Activated naive CD4-positive, alpha-beta T cell treated with anti-CD3 and anti-CD28 coated beads, Interleukin-2, amount 50 U/mL, for 16 hours (primary cell): ENCODE measurements at places on chromosomes 5 and 9.

GRCh38 chr5:124519396-124519795, 227.0 kb downstream of the ZNF608 start:
- no peak for DNase-seq

- DNase-seq: no peak
These were observed 247.5 kb downstream of the MARCHF11 start for GRCh38 chr5:15932066-15932465.

GRCh38 chr5:168430296-168430695, 56.0 kb upstream of the RARS1 start:
- no peak for DNase-seq

DNA sequence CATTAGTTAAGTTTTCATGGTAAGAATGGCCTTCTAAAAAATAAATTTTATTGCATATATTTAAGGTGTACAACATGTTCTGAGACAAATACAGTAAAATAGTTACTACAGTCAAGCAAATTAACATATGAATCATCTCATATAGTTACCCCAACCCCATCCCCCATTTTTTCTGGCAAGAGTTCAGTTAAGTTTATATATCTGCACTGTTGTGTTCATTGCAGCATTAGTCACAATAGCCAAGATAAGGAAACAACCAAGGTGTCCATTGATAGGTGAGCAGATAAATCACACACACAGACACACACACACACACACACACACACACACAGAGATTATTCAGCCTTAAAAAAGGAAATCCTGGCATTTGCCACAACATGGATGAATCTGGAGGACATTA, 37.2 kb upstream of the OTULIN start:
- no peak for DNase-seq

GRCh38 chr5:133332439-133333024, 279.8 kb downstream of the FSTL4 start:
- DNase-seq: no peak

DNA sequence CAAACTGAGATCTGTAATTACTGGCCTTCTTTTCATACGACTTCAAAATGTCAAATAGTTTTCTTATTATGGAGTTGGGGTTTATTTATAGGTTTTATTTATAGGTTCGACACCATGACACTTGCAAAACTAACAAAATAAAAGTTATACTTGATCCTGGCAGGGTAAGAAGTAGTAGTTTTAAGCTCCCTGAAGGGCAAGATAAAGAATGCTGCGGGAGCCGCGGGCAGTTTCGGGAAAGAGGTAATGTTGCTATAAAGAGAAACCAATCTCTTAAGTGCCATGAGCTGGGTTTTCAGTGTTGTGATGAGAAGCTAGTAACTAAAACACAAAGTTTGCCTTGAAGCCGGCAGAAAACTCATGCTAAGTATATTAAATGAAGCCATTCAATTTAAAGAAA, 24.8 kb downstream of the PTPN3 start:
- no peak for DNase-seq

GRCh38 chr9:136143215-136144001, 24.7 kb upstream of the TMEM250 start:
- no peak for DNase-seq

- no peak for DNase-seq
These were observed 20.1 kb downstream of the SLC35D2 start for GRCh38 chr9:96363175-96363967.

- no peak for DNase-seq
These were observed 291.9 kb downstream of the NFIB start for GRCh38 chr9:14021871-14022525.

DNA sequence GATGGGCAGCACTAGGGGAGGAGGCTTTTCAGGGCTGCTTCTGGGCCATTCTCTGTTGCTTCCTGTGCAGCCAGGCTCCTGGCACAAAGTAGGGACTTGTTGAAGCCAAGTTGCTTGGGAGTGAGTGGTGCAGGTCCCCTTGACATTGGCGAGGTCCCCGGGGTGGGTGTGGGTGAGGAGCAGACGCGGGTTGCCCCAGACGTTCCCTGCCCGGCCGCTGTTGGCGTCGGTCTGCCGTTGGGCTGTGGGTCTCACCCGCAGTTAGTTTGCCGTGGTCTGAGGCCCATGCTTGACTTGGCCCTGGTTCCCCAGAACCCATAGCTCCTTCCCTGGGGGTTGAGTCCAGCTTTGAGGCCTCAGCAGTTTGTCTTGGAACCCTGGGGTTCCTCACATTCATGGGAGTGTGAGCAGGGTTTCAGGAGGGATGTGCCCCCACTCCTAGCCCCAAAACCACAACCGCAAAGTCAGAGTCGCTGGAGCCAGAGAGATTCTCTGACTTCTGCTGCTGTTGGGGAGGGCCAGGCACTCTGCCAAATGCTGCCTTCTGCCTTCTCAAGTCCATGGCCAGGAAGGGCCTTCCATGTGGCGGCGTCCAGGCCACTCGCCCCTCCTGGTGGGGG, 77.5 kb downstream of the RXRA start:
- DNase-seq: peak; percentile 29

- no peak for DNase-seq
These were observed 100.6 kb downstream of the LHFPL2 start for GRCh38 chr5:78547731-78548615.

GRCh38 chr5:116668390-116668789, 93.8 kb upstream of the SEMA6A start:
- DNase-seq: no peak

DNA sequence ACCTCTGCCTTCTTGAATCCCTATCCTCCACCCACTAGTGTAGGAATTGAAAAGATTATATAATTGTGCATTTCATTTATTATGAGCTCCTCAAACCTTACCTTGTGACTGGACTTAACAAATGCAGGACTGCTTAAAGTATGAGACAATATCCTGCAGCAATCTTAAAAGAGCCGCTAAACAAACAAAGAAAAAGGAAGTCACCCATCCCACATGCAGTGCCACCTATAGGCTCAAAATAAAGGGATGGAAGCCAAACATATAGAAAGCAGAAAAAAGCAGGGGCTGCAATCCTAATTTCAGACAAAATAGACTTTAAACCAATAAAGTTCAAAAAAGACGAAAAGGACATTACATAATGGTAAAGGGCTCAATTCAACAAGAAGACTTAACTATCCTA, 8.7 kb downstream of the PCAT7 start:
- DNase-seq: no peak

DNA sequence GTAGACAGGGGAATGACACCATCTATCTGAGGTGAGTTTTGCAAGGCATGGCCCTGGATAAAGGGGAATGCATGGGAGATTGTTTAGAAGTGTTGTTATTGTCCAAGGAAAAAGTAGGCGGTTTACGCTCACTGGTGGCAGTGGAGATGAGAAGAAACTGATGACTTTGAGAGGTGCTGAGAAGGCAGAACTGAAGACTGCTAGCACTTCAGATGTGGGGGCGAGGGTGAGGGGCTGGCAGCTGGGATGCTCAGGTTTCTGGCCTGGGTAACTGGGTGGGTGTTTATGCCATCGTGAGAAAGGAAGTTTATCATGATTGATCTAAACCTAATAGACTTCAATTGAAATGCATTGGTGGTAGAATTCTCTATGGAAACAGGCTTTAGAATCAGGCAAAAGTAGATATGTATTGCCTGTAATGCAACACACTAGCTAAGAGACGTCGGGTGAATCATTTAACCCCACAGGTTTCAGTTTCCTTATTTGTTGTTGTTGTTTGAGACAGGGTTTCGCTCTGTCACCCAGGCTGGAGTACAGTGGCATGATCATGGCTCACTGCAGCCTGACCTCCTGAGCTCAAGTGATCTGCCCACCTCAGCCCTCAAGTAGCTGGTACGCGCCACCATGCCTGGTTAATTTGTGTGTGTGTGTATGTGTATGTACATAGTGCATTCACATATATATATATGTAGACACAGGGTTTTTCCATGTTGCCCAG, 123.5 kb downstream of the SLC24A2 start:
- no peak for DNase-seq

DNA sequence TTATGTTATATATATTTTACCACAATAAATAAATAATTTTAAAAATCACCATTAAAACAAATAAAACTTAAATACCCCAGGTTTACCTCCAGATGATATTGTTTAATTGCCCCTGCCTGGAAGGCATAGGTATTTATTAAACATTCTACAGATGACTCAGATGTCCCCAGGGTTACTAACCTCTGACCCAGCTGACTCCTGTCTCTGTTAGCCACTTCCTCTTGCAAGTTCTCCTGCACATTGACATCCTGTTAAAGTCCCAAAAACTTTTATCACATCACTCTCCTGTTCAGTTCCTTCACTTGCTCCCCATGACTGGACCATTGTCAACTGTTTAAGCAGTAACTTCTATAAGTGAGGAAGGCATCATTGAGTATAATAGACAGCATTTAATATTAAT, 37.0 kb upstream of the RAB3C start:
- no peak for DNase-seq

DNA sequence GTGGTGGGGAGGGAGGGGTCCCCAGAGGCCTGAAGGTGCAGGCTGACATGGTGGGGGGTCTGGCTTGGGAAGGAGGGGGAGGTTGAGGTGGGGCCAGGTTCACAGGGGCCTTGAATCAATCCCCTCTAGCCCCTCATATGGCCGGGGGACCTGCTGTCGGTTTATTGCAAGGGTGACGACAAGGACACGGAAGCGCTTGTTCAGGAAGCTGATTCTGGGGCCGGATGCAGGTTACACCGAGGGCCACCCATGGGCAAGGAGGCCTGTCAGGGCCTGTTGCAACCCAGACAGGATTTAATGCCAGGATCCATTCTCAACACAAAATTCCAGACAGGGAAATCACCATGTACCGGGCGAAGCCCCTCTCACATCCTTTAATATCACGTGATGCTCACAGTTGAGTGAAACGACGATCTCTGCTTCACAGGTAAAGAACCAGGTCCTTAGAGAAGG, 41.6 kb upstream of the SYNPO start:
- DNase-seq: no peak

DNA sequence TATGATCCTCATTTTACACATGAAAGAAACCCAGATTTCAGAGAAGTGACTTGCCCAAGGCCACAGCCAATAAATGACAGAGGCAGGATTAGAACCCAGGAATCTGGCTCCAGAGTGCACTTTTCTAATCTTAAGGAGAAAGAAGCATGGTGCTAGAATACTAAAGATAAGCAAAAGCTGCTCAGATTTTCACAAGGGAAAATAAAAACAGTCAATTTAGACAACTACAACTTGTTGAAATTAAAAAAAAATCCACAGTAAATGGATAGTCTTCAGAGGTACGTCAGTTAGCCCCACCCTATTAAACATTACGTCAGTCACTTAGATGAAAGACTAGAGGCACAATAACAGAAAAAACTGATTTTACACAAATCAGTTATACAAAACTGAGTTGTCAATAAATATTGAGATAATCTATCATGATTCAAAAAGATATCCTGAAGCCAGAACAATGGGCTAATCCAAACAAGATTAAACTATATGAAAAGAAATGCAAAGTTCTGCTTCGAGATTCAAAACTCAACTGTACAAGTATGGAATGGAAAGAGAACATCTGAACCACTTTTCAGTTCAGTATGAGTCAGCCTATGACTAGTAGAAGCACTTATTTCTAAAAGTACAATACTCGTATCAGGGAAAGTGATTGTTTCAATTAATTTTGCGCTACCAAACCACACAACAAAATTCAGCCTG, 9.3 kb downstream of the TMEM245 start:
- no peak for DNase-seq

DNA sequence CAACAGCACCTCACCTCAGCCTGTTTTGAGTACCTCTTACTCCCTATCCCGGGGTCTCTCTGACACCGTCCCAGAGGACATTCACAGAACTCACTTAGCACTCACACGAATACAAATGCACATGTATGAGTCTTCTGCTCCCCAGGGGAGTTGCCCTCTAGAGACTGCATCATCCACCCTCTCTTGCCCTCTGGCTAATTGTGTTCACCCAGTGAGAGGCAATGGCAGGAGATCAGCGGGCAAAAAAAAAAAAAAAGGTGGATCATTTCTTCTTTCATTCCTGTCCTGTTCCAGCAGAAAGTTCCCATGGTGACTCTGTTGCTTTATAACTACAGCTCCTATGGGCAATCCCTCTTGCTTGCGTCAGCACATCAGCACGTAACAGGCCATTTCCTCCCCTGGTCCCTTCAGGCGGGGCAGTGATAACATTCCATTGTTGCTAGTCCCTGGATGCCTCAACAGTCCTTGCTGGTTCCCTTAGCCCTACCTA, 23.5 kb upstream of the SNX2 start:
- DNase-seq: no peak
